ENCODE measurements at places on chromosomes 1 and 21.
A peak's percentile ranks its signal among the peaks of the same experiment; 100 is the strongest.

DNA sequence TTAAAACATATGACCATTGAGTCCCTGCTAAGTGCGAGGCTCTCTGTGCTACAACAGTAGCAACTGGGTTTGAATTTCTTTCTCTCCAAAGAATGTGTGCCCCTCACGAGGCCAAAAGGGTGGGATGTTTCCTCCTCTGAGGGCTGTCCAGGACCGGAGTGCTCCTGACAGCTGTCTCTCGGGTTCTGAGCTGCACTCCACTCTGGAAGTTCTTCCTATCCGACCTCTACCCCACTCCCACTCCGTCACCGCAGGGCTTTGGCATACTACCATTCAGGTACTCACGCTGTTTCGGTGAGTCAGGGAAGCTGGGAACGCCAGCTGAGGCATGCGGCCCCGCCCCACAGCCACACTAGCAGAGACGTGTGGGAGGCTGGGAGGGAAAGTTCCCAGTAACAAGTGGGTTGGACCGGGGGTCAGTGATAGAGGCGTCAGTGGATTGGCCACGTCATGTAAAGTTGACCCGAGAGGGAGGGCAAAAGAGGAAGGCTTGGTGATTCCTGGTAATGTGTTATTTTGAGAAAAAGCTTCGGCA lies 705 bp upstream of the SLC50A1 start:
- peak; percentile 98 for DNase-seq

DNA sequence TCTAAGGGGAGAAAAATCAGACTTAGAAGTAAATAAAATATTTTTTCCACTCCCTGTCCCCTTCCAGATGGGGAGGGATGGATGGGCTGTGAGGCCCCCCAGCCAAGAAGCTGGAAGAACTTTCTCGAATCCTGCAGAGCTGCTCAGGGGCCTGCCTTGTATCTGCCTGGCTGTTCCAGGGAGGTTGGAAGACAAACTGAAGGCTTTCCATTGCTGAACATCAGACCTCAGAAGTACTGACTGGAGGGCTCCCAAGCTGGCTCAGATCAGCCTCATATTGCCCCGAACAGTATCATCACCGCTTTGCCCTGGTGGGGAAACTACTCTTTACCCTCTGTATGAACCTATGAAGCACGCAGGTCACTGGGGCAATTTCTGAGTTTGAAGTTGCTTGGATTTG lies 12.4 kb upstream of the F3 start:
- no peak for DNase-seq

GRCh38 chr21:39720126-39720778 lies 24.7 kb upstream of the IGSF5 start:
- DNase-seq, result no peak

GRCh38 chr1:86464819-86465218 lies 3.9 kb upstream of the CLCA1 start:
- DNase-seq, result no peak

- no peak for DNase-seq
Measured at GRCh38 chr1:220056374-220056773, 10.1 kb upstream of the EPRS1 start.

- no peak for DNase-seq
Measured at GRCh38 chr21:45207839-45208626, 79.7 kb downstream of the POFUT2 start.

- DNase-seq, result no peak
Measured at GRCh38 chr1:998995-999724, 737 bp downstream of the HES4 start.

DNA sequence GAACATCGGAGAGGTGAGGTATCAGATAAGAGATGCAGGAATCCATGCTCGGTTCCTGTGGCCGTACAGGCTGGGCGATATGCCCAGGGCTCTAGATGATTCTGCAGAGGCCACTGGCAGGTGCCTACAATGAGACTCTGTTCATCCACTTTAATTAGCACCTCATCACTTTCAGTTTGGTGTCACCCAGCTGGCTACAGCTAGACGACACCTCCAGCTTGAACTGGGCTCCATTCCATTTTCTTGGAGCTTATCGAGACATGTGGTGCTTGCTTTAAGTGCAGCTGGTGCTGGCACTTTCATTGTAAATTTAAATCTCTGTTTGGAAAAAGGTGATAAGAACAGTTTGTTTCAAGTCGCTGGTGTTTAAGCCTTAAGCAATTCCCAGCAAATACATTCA lies 322.5 kb upstream of the ADGRL2 start:
- DNase-seq, result peak; percentile 27

DNA sequence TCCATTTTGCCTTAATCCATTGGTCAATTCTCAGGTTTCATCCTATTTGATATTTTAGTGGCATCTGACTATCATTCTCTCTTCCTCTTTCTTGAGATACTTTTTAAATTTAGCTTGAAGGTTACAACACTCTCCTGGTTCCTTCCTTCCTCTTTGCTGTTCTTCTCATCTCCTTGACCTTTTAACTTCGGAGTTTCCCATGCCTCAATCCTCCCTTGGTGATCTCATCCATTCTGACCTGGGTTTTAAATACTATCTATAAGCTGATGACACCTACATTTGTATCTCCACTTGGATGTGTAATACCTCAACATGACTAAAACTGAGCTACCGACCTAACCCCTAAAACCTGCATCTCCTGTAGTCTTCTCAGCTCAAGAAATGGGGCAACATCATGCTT lies 4.8 kb upstream of the ZNF687 start:
- DNase-seq, result no peak

DNA sequence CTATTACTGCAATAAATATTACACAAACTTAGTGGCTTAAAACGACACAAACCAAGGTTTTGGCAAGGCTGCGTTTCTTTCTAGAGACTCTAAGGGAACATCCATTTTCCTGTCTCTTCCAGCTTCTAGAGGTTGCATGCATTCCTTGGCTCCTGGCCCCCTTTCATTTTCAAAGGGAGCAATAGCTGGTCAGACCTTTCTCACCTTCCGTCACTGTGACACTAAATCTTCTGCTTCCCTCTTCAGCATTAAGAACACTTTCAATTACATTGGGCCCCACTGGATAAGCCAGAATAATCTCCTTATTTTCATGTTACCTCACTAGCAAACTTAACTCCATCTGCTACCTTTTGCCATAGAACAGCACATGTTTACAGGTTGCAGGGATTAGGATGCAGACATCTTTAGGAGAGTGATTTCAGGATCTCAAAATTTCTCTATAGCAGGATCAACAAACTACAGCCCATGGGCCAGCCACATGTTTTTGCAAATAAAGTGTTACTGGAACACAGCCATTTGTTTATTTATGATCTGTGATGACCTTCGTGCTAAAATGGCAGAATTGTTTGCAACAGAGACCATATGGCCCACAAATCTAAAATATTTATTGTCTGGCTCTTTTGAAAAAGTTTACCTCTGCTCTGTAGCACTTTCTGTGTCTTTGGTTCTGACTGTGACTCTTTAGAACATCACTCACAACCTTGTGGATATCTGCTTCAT lies 221.5 kb upstream of the SGIP1 start:
- DNase-seq, result no peak

- DNase-seq, result peak; percentile 23
Measured at GRCh38 chr21:39182484-39183271, 573 bp downstream of the PSMG1 start.

DNA sequence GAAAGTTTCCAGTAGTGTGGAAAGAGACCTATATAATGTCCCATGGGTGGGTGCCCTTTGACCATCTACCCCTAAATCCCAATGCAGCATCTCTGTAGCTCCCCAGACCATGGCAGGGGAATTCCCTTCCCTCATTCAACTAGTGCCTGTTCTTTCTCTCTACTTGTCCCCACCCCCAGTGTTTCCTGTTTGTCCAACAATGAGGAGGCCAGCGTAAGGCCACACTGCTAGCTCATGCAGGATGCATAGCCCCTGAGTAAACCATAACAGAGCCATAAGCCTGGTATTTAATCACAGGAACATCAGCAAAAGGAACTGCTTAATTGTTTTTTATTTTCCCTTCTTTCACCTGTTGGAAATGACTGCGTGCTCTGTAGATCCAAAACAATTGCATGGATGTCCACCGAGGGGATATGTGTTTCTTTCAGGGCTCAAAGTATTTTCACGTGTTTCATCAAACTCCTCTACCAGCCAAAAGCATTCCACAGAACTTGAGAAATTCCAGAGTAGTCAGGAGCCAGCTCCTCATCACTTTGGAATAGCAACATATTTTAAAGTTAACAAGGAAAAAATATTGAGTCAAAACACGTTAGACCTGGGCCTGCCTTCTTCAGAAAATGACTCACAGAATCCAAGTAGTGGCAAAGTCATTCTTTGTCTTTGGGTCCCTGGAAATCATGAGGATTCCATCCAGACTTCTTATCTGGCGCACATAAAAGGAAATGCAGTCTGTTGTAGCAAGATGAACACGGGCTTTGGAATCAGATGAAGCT lies 162.5 kb upstream of the SGIP1 start:
- peak; percentile 76 for DNase-seq

DNA sequence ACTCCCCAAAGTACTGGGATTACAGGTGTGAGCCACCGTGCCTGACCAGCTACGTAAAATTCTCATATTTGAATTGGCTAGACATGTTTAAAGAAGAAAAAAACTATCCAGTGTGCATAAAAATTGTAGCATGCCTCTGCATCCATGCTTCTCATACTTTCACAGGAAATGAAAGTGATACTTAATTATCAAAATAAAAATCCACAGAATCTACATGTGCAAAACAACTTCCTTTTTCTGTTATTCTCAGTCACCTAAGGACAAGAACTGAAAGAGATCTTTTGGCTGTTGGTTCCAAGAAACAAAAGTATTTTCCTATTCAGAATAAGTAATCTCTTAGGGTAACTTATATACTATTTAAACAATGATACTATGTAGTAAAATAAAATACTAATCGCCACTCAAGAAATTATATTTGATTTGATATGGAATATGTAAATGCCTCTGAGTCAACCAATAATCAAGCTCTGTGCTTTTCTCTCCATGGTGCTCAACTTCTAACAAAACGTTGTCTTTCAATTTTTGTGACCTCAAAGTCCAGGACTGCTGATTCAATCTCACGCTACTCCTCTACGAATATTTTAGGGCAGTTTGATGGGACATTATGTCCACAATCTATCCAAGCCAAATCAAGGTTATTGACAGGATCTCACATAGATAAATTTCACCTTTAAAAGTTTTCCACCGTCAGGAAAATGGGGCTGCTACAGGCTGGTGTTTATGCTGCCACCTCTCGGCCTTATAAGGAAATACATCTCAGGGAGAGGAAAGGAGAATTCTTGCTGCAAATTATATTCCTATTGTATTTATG lies 102.7 kb downstream of the ZNF281 start:
- peak; percentile 60 for DNase-seq

DNA sequence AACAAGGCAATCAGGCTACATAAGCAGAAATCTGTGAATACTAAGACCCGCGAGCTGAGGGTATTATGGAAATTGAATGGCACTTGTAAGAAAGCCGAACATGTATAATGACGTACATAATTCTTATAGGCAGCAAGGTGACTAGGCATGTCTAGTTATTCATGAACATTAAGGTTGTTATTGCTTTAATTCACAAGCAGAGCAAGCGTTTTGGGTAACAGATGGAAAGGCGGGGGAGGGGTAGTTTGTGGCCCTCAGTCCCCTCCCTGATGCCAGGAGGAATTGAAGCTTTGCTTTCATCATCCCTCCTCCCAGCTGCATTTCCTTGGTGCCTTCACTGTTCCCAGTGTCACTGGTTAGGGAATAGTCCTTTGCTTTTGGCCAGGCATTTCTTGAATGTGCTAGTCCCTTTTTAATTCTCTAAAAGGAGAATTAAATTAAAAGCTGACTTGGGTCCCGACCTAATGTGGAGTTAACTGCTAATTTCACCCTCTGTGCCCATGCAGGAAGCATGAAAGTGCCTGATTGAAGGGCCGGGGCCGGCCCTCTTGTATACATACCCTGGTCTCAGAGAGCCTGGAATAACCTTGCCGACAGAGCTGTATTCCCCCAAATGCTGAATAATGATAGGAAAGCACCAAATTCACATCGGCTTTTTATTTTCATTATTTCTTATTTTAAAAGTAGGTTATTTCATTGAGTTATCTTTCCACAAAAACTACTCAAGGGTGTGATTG lies 42.5 kb downstream of the RYR2 start:
- no peak for DNase-seq

DNA sequence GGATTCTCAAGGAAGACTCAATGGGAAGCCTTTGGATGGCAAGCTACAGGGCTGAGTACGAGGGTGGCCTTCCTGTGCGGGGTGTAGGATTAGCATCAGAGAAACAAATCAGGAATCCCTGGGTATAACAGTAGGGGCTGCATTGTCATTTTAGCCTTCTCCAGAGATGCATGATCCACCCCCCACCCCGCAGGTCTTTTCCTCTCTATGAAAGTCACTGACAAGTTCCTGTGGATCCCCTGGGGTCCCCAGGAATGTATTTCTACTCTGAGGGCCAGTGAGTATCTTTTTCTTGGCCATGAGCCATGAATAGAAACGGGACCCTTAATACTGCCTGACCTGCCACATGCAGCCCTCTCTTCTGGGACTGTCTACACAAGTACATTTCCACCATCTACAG lies 473.0 kb upstream of the VAMP3 start:
- peak; percentile 19 for DNase-seq

- DNase-seq, result no peak
Measured at GRCh38 chr21:29034678-29035077, 10.2 kb downstream of the USP16 start.

- no peak for DNase-seq
Measured at GRCh38 chr1:180256341-180257027, 26.4 kb downstream of the LHX4 start.

- no peak for DNase-seq
Measured at GRCh38 chr1:179318491-179318890, 24.9 kb downstream of the SOAT1 start.

- DNase-seq, result no peak
Measured at GRCh38 chr1:198495631-198496030, 44.8 kb downstream of the ATP6V1G3 start.

- DNase-seq, result peak; percentile 56
Measured at GRCh38 chr1:1763657-1764621, 14.3 kb downstream of the NADK start.
